ENCODE measurements at places on chromosomes 6 and 20.

DNA sequence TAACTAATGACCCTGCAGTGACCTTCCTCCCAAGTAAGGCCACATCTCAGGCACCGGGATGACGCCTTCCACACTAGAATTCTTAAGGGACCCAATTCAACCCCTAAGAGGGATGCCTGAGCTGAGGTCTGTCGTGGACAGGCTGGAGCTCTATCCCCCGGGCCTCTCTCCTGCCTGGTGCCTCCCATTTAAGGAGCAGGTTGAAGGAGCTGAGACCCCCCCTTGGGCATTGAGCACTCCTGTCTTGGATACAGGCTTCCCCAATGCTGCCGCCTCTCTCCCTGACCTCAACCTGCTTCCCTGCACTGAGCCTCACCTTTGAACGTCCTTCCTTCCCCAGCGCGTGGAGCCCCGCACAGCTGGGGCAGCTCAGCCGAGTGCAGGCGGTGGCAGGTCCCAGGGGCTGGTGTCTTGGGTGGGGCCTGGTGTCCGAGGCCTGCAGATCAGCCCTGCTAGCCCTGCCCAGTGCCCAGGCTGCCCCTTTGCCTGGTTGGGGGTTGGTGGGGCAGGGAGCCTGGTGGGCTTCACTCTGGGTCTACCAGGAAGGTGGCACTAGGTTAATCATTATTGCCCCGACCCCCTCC lies 19.9 kb upstream of the BHLHE23 start:
- DNase-seq, result no peak

GRCh38 chr6:155062866-155063341 lies 67.8 kb downstream of the TIAM2 start:
- no peak for DNase-seq

DNA sequence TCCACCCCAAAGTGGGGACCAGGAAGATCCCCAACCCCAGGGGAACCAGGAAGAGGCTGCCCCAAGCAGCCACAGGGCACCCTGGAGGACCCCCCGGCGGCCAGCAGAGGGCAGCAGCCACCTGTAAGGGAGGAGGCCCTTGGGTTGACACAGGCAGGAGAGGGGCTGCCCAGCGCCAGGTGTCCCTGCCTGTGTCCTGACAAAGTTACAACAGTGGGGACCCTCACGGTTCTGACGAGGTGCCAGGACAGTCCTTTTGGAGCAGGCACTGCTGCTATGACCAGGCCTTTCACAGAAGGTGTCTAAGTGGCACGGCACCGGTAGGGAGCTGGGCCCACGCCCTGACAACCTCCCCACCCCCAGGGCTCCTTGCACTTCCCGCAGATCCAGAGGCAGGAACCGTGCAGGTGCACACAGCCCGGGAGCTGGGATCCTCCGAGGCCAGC lies 176.7 kb downstream of the BMP7 start:
- peak; percentile 74 for DNase-seq

DNA sequence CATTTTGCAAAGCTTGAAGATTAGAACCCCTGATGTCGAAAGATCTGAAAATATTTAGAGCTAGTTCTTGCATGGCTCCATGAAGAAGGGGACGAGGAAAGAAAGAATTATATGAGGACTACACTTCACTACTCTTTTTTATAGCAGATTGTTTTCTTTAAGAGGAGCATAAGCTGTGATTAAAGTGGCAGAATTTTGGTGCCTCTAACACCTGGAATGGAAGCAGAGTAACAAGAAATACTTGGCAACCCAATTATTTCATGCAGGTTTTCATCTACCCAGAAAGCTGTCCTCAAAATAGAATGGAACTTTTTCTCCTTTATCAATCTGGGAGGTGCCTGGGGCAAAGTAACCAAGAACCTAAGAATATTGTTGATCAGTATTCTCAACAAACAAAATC lies 4.0 kb downstream of the METTL24 start:
- no peak for DNase-seq

GRCh38 chr6:168087436-168088160 lies 8.6 kb upstream of the FRMD1 start:
- no peak for DNase-seq

- peak; percentile 95 for DNase-seq
Observed at GRCh38 chr20:48826069-48826468, 1.7 kb downstream of the PREX1 start.

DNA sequence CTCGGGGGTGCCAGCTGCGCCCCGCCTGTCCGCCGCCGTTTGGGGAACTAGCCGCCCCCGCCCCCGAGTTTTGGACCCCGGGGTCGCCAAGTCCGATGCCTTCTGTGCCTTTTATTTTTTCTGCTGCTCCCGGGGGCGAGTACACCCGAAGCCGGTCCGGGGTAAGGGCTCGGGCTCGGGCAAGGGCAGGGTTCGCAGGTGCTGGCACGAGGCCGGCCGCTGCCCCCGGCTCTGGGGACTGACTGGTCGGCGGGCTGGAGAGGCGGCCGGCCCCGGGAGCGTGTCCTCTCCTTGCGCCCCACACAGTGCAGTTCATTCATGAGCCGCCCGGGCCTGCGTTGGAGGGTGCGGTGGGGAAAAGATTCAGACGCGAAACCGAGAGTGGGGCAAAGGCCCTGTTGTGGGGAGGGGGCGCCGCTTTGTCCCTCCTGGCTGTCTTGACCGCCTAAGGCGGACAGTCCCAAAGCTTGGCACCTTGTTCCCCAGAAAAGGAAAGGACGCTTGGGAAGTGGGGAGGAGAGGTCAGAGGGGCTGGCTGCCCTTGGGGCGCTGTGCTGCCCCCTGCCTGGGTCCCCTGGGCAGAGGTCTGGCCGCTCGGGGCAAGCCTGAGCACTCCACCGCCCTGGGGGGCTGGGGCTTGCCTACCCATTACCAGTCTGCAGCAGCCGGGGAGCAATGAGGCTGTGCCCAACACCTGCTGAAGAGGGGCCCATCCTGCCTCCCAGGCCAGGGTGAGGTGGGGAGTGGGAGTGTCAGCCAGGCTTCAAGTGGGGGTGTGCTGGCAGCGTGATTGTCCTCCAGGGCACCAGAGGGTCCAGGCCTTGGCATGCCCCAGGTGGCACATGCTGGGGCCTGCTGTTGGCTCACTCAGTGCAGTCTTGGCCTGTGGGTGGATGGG lies 915 bp downstream of the TMEM63B start:
- DNase-seq, result peak; percentile 39

DNA sequence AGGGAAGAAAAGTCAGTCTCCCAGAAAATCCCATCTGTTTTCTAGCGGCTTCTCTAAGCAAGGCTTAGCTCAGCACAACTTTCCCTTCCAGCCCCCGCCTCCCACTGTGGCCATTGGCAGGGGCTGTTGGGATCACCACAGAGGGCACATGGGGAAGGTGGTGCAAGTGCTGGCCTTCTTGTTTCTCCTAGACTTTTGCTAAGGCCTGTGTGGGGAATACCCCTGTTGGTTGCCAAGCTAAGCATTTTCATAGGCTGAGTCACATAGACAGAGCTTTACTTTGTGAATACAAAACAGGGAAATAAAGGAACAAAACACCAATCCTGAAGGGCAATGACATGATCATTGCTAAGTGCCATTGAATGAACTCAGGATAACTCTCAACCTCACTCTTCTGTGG lies 32.4 kb upstream of the TIAM2 start:
- DNase-seq, result no peak

DNA sequence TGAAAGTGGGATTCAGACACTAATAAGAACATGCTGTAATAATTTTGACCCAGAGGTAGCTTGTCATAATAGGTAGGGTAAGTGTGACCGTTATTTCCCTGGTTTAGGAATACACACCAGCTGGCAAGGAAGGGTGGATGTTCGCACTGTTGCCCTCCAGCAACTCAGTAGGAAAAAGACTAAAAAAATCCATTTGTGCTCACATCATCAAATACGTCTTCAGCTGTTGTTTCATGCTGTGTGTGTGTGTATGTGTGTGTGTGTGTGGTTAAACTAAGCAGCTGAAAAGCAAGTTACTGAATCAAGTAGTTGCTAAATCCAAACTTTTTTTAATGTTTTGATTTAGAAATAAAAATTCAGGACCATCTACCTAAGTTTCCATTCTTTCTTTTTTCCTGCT lies 218.7 kb downstream of the TRDN start:
- DNase-seq, result no peak

GRCh38 chr20:41370176-41370575 lies 3.6 kb upstream of the EMILIN3 start:
- no peak for DNase-seq

DNA sequence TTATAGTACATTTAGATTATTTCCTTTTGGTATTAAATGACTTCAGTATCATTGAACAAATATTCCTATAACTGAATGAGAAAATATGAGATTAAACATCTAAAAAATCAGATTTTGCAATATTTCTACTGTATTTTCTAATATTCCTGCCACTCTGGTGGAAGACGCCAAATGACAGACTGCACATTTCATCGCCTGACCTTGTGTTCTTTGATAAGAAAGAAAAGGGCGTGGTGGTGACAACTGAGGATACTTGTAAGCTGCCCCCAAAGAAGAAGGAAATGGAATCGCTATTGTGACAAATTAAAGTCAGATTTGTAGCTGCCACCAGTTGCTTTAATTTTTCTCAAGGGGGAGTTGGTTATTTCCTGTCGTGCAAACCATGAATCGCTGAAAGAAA lies 131.3 kb downstream of the MTFR2 start:
- no peak for DNase-seq

DNA sequence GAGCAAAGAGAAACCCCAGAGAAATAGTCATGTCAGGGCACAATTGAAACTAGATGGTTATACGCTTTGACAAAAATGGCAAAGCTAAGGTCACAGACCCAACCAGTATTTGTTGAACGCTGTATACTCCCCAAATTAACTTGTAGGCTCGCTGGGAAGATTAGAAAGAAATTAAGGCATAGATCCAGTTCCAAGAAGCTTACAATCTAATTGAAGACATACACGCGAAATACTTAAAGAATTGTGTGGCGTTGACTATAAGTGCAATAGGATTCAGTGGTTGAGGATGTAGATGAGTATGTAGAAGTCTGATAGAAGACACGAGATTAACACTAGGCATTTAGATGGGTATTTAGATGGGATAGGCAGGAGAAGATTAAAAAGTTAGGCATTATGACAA lies 525 bp downstream of the FAM229B start:
- DNase-seq, result no peak

- no peak for DNase-seq
Observed at GRCh38 chr6:106527979-106528378, 101.3 kb downstream of the RTN4IP1 start.

GRCh38 chr20:56911946-56912345 lies 282.8 kb downstream of the TFAP2C start:
- no peak for DNase-seq

DNA sequence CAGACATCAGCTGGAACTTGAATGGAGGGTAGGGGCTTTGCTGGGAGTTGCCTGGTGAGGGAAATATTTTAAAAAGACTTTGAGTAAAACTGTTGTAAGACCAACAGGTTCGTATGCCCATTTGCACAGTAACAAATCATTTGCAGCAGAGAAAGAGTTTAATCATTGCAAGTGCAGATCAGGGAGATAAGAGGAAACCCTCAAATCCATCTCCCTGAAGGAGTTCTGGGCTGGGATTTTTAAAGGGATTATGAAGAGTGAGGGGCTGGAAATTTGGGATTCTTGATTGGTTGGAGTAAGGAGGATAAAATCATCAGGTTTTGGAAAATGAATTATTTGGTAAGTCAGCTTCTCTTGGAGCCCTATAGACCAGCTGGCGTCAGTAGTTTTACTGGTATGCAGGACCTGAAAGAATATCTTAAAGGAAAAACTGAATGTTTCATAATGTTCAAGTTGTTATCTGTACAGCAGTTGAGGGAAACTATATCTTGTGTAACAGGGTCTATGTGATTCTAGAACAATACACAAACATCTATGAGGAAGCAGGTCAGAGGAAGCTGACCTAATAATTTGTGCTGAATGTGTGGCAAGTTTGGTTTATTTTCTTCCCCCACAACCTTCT lies 295.5 kb downstream of the PLCB1 start:
- DNase-seq, result no peak

DNA sequence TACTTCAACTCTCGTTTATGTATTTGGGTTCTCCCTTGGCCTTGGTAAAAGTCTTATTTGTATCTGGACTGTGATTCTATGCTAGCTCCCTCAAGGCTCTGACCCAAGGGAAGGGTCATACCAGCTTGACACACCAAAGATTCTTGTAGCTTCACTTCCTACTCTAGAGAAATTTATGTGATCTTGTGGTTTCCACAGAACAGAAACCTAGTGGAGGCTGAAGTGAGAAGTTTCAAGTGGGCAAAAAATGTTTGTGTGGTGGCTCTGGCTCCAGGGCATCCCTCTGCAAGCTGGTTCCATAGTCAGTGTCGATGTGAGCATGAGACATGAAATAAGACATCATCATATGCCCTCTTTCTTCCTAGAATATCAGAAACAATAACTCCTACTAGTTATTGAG lies 48.1 kb upstream of the TNFRSF21 start:
- DNase-seq, result no peak

- peak; percentile 60 for DNase-seq
Observed at GRCh38 chr6:43570876-43571441, 4.9 kb downstream of the XPO5 start.

GRCh38 chr20:53336892-53337291 lies 256.7 kb downstream of the ZNF217 start:
- no peak for DNase-seq

- DNase-seq, result no peak
Observed at GRCh38 chr20:4683261-4683660, 38.4 kb upstream of the PRND start.

DNA sequence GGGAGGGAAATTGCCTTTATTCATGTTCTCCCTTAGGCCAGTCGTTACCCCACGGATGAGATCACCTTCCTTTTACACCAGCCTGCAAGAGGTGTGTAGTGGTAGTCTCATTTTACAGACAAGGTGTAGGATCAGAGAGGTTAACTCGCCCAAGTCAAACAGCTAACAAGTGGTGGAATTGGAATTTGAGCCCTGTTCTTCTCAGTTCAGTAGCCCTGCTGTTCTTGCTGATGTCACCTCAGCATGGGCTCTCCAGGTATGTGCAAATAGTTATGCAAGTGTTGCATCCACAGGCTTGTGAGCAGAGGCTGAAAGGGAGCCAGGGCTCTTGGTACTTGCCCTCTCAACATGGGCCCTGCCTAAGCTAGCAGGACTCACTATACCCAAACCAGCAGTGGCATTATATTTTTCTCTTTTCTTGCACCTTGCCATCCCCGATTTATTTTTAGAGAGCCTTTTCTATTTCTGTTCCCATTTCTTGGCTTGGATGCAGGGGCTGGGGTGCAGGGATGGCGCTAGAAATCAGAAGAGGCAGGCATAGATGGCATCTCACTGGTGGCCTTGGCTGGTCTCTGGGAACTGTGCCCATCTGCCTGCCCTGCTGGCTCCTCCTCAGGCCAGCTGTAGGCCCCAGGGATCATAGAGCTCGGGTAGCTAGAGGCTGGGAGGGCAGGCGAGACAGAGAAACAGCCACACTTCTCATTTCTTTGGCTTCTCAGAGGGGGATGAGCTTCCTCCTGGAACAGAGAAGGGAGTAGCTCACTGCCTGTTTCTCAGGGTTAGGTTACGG lies 18.2 kb downstream of the PPARD start:
- DNase-seq, result peak; percentile 90

GRCh38 chr6:435441-436307 lies 44.1 kb downstream of the IRF4 start:
- DNase-seq, result no peak

DNA sequence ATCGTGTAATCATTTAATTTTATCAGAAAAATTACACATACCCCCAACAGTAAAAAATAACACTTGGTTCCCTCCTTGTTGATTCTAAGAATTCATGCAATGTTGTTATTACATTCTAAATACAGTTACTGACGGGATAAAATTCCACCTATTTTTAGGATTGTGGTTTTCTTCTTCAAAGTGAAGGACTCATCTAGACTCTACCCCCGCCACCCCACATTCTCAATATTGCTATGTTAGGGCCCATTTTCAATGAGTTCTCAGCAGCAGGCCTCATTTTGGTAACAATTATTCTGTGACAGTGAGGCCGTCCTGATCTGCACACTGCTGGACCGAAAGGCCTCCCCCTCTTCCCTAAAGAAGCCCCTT lies 43.5 kb downstream of the PREX1 start:
- no peak for DNase-seq

GRCh38 chr6:158111987-158112386 lies 56.1 kb downstream of the SERAC1 start:
- DNase-seq, result no peak
